ENCODE measurements at places on chromosomes 12 and 14.

GRCh38 chr12:69984241-69984640 is 159.2 kb downstream of the MYRFL start:
- DNase-seq, result no peak

DNA sequence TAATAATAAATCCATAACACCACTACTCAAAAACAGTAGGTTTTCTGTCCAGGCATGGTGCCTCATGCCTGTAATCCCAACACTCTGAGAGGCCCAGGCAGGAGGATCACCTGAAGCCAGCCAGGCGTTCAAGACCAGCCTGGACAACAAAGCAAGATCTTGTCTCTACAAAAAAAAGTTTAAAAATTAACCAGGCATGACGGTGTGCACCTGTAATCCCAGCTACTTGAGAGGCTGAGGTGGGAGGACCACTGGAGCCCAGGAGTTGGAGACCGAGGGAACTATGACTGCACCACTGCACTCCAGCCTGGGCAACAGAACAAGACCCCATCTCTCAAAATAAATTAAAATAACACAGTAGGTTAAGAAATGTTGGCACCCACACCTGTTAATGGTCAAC is 44.5 kb upstream of the AP4S1 start:
- no peak for DNase-seq

- no peak for DNase-seq
Observed at GRCh38 chr12:127161466-127161865, 1105.5 kb upstream of the TMEM132C start.

DNA sequence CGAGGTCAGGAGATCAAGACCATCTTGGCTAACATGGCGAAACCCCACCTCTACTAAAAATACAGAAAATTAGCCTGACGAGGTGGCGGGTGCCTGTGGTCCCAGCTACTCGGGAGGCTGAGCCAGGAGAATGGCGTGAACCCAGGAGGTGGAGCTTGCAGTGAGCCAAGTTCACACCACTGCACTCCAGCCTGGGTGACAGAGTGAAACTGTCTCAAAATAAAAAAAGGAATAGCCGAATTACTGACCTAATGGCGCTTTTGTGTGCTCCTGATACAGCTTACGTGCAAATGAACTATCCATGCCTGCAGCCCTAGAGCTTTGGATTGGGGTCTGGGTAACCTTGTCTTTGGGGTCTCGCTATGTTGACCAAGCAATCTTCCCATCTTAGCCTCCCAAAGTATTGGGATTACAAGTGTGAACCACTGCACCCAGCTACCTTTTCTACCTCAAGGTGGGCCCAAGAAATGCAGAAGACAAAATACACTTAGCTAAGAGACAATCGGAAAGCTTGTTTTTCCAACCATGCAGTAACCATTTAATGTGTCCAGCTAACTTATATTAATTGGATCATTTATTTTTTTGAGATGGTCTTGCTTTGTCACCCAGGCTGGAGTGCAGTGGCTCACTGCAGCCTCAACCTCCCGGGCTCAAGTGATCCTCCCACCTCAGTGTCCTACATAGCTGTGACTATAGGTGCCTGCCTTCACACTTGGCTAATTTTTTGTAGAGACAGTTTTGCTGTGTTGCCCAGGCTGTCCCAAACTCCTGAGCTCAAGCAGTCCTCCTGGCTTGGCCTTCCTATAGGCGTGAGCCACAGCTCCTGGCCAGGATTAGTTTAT is 5.5 kb downstream of the PABPN1 start:
- DNase-seq, result no peak

- DNase-seq, result peak; percentile 36
Observed at GRCh38 chr12:68175557-68176061, 16.1 kb upstream of the IFNG start.

DNA sequence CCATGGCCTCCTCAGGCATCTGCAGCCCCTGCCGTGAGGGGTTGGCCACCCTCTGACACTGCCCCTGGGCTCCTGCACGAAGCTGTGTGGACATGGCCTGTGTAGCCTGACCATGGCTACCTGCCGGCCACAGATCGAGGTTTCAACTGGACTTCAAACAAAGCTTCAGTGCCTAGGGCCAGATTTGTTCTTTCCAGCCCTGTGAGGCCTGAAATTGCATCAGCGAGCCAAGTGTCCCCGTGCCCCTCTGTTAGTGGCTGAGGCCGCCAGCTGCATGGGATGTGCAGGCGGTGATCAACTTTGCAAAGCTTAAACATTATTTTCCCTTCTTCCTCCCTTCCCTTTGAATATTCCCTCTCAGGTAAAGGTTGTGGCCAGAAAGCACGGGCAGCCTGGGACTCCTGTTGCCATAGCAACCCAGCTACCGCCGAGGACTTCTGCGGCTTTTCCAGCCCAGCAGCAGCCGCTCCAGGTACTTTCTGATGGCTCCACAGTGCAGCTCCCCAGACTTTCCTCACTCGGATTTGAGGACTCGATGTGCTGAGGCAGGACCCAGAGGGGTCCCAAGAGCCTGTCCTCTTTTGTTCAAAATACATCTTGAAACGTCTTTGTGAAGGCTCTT is 35.8 kb downstream of the DDX51 start:
- DNase-seq, result no peak

All from activated CD4-positive, alpha-beta T cell treated with anti-CD3 and anti-CD28 coated beads for 1 hour (primary cell).